ENCODE measurements at places on chromosomes 1 and 21.

DNA sequence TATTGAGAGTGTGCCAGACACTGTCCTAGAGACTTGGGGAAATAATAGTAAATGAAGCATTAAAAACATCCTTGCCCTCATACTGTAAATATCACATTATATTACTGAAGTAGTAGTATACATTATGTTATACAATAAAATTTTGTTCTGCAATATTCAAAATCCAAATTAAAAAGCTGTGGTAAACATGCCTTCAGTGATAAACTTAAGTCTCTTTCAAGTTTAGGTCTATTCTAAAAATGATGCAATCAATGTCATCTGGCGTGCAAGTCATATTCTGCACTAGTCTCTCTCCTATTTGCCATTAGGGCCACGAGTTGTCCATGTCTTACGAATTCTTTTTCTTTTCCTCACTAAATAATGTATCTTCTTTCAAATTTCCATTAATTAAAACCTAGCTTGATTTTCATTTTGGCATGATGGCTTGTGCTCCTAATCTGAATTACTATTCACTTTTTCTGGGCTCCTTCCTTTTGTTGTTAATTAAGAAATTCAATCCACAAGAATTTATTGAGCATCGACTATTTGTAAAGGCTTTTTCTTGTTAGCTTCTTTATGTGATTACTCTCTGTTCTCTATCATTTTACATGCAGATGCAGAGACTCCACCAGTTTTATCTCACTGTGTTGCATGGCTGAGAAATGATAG is 130.7 kb downstream of the COQ8A start:
- no peak for DNase-seq

- DNase-seq: no peak
These were observed 30.9 kb upstream of the ANGPTL7 start for GRCh38 chr1:11158291-11158690.

GRCh38 chr1:202578565-202578964 is 131.7 kb downstream of the SYT2 start:
- DNase-seq: no peak

- DNase-seq: no peak
These were observed 289.8 kb downstream of the NTNG1 start for GRCh38 chr1:107430540-107431228.

GRCh38 chr1:162303004-162303344 is 73.7 kb downstream of the SPATA46 start:
- no peak for DNase-seq

GRCh38 chr1:184771190-184771691 is 16.6 kb upstream of the EDEM3 start:
- no peak for DNase-seq

- DNase-seq: no peak
These were observed 628.1 kb downstream of the LMO4 start for GRCh38 chr1:87956750-87957149.

DNA sequence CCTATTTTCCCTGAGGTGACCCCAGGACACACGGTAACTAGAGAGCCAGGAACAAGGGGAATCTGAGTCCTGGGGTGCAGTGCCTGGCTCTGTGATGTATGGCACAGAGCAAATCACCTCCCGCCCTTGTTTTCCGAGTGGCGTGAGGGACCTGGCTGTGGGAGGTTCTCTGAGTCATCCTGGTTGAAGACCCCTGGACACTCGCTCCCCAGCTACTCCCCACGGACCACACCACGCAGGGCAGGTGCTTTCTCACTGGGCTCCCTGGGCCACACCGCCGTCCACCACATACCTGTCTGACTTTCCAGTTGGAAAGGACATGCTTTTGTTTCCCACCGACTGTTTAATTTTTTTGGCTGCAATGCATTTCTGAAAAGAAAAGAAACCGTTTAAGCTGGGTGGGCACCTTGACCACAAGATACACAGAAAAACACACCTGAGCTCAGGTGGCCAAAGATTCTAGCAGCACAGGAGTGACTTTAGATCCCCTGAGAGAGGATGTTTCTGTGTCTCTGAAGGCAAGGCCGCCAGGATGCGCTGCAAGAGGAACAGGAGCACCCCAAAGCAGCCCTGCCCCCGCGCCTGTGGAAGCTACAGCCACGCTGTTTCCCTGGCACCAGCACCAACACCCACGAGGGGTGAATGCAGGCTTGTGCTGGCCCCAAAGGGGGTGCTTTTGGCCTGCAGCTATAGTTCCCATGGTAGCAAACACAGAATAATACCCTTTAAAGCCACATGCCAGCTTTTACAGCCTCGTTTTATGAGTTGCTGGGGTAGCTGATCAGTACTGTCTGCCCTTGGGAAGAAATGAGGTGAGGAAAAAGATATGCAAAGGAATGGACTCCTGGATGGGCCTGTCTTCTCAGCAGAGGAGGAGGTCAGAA is 8.1 kb upstream of the SRM start:
- no peak for DNase-seq

DNA sequence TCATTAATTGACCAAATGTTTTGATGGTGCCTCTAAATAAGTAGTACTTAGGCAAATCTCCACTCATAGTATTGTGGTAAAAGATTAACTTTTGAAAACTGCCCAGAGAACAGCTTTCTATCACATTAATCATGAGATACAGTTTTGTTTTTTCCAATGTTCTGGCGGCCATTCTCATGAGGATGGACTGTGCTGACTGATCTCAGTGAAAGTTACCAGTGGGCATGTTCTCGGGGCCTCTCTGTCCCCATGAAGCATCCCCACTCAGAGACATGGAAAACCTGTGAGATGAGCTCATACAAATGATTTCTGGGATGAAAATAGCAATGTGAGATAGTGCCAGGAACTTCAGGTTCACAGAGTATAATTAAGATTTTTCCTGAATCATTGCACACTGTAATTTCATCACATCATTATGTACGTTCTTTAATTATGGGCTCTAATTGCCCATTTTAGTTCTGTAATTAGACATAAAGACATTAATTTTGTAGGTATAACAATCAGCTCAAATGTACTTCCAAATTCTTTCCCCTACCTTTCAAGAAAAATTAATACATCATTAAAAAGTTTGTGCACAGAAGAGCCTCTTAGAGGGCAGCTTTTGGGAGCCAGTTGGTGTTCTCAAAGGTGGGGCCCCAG is 40.5 kb downstream of the DDR2 start:
- no peak for DNase-seq

DNA sequence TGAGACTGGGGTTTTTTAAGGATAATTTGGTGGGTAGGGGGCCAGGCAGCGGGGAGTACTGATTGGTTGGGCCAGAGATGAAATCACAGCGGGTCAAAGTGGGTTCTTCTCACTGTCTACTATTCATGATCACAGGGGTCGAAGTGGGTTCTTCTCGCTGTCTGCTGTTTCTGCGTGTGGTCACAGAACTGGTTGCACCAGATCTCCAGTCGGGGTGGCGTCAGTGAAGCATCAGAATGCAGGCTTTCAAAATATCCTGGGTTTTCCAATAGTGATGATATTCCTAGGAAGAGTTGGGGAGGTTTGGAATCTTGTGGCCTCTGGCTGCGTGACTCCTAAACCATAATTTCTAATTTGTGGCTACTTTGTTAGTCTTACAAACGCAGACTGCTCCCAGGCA is 45.1 kb downstream of the TRPM2 start:
- DNase-seq: no peak

DNA sequence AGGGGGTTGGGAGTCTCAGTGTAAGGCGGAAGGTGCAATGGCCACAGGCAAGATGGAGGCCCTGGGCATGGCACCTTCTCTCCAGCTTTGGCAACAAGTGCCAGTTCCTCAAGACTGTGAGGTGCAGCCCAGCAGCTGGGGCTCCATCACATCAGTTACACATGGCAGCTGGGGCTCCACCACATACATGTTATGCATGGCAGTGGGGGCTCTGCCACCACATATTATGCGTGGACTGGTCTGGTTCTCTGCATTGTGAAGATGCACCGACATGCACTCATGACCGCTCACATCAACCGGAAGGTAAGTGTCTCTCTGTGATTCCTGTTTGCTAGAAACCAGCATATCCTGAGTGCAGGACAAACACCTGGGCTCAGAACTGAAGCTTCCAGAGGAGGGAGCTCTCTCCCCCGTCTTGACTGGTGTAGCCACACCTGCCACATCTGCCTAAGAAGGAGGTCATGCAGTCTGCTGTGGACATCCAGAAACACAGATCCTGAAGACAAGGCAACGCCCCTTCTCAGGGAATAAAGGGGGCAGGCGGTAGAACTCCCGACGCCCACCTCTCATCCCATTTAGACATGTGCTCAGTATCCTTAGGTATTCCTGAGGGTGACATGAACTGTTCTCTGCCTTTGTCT is 104.1 kb upstream of the TMPRSS2 start:
- DNase-seq: no peak

- peak; percentile 66 for DNase-seq
These were observed 11.7 kb upstream of the HSD11B1 start for GRCh38 chr1:209692745-209693504.

DNA sequence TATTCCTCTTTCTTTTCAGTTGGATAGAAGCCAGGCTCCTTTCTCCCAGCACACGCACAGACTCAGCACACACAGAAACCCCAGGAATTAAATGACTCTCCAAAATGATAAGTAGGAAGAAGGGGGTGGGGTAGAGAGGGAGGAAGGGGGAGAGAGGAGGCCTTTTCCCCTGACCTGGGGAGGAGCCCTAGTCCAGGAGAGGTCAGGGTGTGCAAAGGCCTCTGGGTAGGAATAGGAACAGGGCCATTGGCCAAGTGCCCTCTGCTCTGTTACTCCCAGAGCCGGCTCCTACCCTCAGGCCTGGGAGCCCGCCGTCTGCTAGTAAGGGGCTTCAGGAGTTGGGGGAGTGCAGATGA is 35.6 kb upstream of the PUM1 start:
- DNase-seq: no peak

GRCh38 chr1:12774801-12775345 is 1.3 kb downstream of the PRAMEF12 start:
- no peak for DNase-seq

GRCh38 chr1:172566196-172566997 is 33.4 kb downstream of the SUCO start:
- DNase-seq: no peak

GRCh38 chr1:3283849-3284248 is 170.6 kb upstream of the ARHGEF16 start:
- DNase-seq: no peak

GRCh38 chr1:154430903-154431302 is 25.8 kb downstream of the IL6R start:
- no peak for DNase-seq

DNA sequence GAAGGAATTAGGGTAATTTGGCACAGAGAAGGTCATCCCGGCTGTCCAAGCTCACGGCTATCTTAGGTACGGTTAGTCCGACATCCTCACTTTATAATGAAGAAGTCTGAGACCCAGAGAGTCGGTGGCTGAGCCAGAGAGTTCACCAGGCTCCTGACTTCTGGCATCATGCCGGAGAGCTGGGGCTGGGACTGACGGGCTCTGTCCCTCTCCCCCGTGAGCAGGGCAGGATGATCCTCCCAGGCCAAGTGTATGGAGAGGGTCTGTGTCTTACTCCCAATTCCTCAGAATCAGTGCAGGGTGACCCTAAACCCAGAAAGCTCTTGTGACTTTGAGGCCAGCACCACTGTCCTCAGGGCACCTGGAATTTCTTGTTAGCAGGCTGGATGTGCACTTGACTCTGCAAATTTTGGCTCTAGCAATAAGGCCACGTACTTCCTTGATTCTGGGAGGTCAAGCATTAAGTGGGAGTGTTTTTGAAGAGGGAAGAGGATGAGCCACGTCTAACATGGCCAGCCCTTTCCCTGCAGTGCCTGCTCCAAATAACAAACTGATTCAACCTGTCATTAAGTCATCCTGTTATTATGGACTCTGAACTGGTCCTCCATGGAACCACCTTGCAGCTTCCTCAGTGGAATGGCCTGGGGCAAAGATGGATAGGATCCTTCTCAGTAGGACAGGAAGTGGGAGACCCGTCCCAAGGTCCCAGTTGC is 20.8 kb upstream of the BTG2 start:
- no peak for DNase-seq

DNA sequence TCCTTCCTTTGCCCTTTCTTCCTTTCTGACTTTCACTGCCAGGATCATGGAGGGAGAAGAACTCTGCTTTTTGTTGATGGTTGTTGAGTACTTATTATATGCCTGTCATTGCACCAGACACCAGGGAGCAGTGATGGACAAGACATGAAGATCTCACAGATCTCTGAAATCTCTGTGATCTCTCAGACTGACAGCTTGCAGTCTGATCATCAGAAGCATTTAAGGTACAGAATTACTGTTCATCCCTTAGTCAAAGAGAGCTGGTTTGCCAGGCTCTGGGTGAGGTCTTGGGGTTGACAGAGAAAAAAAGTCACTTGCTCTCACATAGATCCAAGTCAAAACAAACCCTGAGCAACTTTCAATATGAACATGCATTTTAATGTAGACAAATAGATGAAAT is 299.5 kb upstream of the FMN2 start:
- no peak for DNase-seq

DNA sequence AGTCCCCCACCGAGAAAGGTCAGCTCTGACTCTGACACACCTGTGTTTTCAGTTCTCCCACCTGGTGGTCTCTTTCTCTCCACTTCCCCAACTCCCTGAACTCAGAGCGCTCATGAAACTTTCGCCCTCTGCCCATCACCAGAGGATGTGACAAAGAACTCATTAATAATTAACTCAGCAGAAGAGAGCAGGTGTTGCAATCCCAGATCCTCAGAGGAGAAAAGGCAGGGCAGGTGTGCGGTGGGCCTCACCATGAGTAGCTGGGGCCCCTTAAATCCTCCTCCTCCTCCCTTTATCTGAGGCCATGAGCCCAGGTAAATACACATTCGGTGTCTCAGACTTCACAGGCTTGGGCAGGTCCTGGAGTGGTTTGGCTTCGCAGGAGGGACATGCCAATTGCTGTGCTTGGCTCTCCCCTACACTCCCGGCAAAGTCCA is 1.7 kb upstream of the LAMB3 start:
- no peak for DNase-seq

Measured in T-helper 9 cell (primary cell).